ENCODE measurements at places on chromosomes 5 and 9.
A peak's percentile ranks its signal among the peaks of the same experiment; 100 is the strongest.

- DNase-seq, result no peak
Observed at GRCh38 chr5:72472031-72472430, 35.2 kb downstream of the ZNF366 start.

DNA sequence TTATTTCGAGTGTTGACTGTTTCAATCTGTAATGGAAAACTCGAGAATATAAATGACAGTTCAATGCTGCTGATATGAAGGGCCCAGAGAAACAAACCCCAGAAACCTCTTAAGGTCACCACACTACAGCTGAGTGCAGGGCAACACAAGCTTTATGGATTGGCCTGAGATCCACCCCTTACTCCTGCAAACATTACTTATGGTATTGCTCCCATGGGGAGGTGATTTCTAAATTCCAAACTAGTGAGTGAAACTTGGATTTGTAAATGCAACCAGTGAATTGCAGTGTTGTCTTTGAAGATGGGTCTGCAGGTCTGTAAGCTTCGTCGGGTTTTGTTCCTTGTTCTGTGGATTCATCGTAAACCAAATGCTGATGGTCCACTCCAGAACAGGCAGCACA, 85.4 kb downstream of the NTRK2 start:
- no peak for DNase-seq

DNA sequence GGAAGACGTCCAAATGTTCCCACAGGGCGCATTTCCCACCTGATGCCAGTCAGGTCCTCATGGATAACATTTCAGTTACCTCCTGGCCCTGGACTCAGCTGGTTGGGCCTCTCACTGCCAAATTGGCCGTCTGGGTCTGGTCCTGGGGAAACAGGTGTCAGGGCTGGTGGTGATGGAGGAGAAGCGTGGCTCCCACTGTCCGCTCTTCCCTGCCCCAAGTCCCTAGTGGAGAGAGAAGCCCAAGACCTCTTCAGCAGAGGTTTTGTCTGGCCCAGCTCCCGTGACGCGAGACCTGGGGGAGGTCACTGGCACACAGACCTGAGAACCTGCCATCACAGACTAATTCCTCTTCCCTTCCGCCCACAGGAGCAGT, 27.8 kb upstream of the PRDM12 start:
- no peak for DNase-seq

DNA sequence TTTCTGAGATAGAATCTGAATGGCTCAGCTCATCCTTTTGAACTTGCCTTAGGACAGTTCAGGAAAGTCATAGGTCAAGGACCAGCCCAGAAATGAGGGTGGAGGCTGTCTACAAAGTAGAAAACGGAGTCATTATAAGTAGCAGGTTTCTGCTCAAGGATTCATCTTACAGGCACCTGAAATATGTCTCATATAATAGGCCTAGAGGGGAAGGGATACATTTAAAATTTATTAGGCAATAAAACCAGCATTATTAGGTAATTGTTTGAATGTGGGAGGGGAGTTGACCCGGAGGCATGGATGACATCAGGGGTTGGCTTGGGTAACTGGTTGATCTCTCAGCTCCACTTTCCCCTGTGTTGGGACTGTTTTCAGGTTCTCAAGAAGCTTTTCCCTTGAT, 11.9 kb upstream of the GALNT10 start:
- DNase-seq, result no peak

DNA sequence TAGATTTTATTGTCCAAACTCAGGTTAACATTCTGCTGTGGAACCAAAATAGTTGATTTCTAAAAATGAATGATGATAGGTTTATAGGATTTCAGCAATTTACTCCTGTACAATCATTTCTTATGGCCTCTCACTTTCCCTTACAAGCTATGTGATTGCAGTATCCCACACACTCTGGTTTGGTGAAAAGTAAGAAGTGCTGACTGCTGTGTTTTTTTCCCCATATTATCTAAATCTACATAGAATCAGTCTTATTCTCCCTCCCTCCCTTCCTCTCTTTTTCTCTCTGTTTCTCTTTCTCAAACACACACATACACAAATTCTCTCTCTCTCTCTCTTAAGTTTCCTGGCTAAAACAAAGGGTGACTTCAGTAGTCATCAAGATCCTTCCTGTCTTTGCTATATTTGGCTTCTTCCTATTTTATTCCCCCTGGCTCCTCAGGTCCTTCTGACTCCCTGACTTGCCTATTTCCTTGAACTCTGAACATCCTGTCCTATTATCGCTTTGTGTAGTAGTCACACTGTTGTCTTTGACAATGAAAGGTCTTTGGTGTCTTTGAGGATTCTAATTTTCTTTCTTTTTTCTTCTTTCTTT, 55.9 kb upstream of the HAPLN1 start:
- no peak for DNase-seq

DNA sequence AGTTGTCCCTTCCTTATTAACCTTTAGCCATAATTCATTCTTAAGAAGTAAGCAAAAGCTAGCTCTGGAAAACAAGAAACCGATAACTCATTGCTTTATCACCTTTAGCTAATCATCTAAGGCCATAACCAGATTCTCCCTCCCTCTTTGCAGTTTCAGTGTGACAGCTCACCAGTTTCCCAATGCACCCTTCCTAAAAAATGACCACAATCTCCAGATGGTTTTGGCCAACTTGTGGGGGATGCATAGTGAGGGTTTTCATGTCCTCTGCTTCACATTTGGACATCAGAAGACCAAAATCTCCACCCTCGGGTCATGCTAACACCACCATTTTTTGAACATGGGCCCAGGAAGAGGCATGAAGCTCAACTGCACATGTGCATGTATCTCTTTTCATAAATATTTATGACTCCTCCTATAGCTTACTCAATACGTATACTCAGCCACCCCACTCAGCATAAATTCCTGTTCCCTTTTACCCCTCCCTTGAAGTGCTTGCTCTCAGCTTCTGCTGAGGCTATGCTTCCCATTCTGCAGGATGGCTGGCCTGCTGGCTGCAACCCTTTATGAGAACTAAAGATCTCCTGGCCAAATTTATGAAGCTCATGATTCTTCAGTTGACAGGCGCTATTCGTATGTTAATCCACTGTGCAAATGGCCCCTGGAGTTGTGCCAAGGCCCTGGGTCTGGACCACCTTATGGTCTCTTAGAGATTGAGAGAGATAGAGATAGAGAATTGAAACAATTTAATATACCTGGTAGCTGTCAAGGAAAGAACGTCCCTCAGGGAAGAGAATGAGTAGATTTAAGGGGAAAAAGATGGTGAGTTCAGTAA, 14.8 kb downstream of the PPP3R2 start:
- DNase-seq, result no peak

DNA sequence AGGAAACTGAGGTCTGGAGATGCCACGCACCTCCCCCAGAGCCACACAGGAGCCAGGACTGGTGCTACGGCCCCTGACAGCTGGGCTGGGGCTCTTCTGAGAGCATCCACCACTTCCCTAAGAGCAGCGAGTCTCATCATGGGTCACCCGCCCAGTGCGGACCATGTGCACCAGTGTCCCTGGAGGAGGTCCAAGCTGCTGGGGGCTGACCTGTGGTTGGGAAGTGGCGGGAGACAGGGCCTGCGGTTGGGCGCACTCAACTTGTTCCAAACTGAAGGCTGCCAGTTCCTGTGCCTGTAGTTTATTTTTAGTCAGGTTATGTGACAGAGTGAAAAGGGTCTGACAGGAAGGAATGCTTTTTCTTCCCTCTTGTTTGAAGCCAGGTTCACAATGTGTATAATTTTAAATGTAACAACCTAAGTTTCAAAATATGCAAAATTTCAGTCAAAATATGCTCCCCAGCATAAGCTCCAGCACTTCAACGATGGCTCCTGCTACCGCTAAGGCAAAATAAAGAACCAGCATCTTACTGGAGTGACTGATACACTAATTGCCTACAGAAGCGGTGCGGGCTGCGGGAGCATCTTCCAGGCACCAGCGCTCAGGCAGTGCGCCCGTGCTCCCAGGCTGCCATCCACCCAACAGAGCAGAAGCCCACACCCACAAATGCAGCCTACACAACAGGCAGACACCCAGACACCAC, 14.8 kb downstream of the BARHL1 start:
- DNase-seq, result no peak

DNA sequence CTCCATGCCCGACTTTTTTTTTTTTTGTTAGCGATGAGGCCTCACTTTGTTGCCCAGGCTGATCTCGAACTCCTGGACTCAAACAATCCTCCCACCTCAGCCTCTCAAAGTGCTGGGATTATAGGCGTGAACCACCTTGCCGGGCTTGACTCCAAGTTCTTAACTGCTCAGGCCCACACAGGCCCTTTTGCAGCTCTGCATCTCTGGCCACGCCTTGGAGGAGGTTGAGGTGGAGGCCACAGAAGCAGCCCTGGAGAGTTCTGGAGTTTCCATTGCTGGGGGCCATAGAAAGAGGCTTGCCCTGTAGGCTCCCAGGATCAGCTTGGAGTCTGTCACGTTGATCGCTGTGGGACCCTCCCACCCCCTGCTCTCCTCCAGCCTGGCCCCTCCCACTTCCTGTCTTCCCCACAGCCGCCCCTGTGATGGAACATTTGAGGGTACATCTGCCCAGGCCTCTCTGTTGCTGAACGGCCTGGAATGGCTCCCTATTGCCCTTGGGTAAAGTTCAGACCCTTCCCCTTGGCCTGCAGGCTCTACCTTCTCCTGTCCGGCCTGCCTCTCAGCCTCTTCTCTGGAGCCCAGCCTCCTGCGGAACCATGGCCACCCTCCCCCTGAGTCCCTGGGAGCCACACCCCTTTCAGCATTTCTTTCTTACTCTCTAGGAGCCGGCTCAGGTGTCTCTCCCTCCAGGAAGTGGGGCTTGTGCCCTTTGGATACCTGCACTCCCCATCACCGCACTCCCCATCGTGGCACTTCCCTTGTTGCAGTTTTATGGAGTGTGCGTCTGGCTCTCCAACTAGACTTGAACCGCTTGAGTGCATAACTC, 30.4 kb upstream of the IER5L start:
- DNase-seq, result no peak

- DNase-seq, result no peak
Observed at GRCh38 chr9:84781931-84782866, 112.7 kb downstream of the NTRK2 start.

- no peak for DNase-seq
Observed at GRCh38 chr9:124254261-124254682, 3.5 kb upstream of the NEK6 start.

DNA sequence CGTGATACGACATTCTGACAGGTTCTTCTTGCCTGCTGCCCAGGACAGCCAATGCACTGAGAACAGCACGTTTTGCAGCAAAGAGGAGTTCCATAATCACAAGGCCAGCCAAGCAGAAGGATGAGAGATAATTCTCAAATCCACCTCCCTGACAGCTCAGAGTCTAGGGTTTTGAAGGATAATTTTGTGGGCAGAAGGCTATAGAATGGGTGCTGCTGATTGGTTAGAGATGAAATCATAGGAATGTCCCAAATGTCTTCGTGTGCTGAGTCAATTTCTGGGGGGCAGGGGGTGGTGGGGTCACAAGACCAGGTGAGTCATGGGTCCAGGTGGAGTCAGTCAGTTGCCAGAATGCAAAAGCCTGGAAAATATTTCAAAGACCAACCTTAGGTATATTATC, 175.5 kb upstream of the SLC30A5 start:
- DNase-seq, result no peak

GRCh38 chr5:95076395-95077185, 208.3 kb downstream of the MCTP1 start:
- no peak for DNase-seq

DNA sequence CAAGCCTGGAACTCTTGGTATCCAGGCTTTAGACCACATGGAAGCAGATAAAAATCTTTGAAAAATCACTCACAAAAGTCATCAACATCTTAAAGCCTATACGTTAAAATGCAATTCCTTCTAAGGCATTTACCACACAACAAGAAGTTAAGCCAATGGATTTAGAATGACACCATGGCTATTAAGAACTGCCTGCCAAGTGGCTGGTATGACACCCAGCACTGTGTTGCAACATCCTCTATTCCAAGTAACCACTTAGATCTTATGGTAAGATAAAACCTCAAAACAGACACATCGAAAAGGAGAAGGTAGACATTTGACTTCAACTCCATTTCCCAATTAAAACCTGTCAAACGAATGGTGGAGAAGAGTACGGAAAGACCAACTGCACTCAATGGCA, 344.2 kb upstream of the SLC30A5 start:
- DNase-seq, result no peak

DNA sequence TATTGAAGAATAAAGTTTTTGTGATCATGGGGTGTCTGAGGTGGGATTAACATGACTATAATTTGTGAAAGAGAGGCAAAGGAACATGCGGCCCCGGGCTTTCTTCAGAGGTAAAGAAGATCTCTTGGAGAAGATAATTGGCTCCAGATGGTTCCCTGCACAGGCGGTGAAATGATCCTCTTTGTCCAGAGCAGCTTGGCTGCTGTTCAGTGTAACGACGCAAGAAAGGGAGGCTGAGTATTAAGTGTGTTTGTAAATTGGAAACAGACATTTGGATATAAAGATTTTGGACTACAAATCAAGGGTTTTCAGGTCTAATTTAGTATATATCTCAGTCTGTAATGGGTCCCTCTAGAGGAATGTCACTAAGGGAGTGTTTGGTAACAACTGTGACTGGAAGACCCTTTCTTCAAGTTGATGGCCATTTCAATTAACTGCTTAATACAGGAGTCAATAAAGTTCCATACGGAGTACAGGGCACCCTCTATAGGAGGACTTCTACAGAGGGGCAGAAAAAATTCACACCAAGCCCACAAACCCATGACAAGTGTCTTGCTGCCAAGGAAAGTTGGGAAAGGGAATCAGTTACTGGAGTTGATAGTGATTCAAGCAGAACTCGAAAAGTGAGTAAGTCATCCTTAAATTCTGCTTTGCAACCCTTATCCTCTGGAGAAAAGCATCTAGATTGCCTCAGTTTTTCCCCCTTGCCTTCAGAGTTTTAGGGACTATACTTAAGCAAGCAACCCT, 4.1 kb downstream of the EQTN start:
- no peak for DNase-seq

DNA sequence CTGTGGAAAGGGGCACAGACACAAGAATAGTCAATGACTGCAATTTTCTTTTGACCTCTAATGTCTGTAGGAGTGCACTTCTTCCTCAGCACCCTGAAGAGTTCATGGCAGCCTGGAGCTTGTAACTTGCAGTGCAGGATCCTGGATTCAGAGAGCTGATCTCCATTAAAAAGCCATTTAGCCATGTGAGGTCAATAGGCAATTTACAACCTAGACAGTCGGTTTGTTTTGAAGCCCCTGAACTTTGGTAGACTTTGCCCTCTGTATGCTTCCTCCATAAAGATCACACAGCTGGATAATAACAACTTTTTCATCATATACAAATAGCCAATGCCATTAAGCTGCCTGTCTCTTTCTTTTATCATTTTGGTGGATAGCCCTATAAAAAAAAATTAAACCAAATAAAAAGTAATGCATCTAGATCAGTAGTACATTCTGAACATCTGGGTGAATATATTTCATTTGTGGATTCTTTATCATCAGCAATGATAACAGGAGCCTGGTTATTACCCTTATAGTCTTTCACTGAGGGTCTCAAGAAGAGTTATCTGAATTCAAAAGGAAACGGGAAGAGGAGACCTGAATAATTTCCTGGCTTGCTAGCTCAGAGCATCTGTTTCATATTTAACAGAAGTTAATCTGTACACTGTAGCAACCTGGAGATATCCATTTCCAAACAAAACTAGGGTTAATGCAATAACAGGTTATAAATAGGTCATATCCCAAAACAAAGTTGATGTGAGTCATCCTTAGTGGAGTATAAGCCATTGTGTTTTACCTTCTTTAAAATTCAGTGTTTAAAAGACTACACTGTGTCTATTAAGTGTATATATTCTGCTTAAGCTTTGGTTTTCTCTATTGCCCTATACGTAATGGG, 193.8 kb upstream of the ACTBL2 start:
- DNase-seq, result peak; percentile 65

GRCh38 chr5:61301341-61302199, 30.5 kb upstream of the ZSWIM6 start:
- no peak for DNase-seq

Measured in renal pelvis (tissue), 12 donors.